Omental fat pad (tissue), 4 donors: ENCODE measurements at places on chromosomes 13 and 19. TPM values are rescaled to one million over a fixed set of nuclear protein-coding genes. Genes with fewer than 3 reads are reported as not detected.

Gene SMIM17
- 0.48 TPM for total RNA-seq

Gene ELANE
- 7.7 TPM for total RNA-seq

GRCh38 chr13:46982856-46983582 is 86.2 kb upstream of the HTR2A start:
- DNase-seq, result no peak

GRCh38 chr19:15412832-15413231 is 6.0 kb downstream of the AKAP8L start:
- no peak for DNase-seq

DNA sequence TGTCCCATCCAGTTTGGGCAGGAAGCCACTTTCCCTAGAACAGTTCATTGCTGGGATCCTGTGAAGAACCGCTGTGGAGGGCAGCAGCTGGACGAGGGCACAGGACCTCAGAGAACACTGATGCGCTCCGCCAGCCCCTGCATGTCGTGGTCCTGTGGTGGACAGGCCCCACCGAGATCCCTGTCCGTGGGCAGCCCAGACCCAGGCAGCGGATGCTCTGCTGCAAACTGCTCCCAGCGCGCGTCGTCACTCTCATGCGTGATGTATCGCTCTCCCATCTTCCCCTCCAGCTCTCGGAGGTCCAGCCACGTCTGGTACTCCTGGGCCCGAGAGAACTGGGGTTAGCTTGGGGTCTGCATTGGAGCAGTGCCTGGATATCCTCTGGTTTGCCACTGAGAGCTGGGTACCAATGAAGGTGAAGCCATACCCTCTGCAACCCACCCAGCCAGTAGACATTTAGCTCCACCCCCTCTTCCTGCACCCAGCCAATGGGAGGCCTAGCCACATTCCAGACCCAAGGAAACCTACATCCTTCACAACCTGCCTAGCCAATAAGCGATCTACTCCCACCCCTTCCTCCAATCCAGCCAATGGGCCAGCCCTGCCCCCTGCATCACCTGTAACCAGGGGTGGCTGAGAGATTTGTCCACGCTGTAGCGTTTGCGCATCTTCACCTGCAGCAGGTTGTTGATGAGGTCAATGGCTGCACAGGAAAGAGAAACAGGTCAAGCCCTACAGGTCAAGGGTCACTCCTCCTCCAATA is 13.6 kb upstream of the DACT3 start:
- no peak for DNase-seq

- DNase-seq, result no peak
Observed at GRCh38 chr13:45933203-45933908, 81.8 kb upstream of the SIAH3 start.
